CD4-positive, alpha-beta T cell treated with Interleukin-21 for 1 hour (primary cell): ENCODE measurements at places on chromosomes 5 and 9.

DNA sequence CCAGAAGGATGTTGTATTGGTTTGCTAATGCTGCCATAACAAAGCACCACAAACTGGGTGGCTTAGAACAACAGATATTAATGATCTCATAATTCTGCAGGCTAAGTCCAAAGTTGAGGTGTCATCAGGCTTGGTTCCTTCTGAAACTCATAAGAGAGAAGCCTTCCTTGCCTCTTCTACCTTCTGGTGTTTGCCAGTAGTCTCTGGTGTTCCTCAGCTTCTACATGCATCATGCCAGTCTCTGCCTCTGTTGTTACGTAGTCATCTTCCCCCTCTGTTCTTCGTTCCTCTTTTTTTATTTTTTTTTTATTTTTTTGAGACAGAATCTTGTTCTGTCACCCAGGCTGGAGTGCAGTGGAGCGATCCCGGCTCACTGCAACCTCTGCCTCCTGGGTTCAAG lies 61.8 kb downstream of the LRRC70 start:
- no peak for DNase-seq

GRCh38 chr9:130998597-130999244 lies 10.3 kb upstream of the LAMC3 start:
- no peak for DNase-seq

- no peak for DNase-seq
Measured at GRCh38 chr5:180129291-180130190, 58.0 kb upstream of the RNF130 start.

DNA sequence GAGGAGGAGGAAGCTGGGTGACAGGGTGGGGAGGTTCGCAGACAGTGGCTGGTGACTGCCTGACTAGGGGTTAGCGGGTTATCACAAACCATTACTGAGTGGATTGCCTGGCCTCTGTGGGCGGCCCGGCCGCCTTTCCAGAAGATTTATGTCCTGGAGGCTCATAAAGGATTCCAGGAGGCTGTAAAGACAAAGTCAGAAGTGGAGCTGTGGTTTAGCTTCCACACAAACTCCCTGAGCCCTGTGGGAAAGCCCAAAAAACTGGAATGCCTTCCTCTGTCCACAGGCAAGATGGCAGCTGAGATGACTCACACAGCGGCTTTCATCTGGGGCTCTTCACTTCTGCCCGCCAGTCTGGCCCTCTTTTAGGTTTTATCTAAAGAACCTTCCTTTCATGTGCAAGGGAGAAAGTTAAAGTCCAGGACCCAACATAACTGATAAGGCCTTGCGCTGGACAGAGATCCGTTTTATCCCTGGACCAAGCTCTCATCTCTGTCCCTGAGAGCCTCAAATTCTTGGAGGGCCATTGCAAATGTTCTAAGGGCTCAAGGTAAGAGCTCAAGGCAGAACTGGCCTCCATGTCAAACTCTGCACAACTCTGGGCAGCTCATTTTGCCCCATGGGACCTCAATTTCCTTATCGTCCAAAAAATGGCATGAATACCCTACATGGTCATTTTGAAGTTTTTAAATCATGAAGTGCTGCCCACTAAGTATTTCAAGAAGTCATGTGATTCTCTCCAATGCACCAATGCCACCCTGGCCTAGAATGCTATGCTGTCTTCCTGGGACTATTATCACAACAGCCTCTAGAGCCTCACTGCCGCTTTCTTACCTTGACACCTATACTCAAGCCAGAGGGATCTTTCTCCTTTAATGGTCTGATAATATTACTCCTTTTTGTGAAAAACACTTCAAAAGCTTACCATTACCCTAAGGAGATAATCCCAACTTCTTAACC lies 249.4 kb upstream of the TRIM32 start:
- DNase-seq: no peak

DNA sequence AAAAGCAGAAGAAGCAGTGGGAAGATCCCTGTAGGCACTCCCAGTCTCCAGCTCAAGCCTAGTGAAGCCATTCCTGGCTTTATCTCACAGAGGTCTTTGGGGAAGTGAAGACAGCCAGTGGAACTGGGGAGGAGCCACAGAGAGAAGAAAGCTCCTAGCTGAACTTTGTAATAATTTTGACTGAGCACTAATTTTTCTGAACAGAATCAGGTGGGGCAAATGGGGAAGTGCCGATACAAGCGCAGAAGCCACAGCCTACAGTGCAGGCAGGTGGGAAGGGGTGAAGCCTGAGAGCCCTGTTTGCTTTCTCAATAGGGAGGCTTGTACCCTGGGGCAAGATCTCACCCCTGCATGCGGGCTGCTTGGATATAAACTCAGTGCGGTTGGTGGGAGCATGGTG lies 48.4 kb upstream of the SNAPC3 start:
- no peak for DNase-seq

DNA sequence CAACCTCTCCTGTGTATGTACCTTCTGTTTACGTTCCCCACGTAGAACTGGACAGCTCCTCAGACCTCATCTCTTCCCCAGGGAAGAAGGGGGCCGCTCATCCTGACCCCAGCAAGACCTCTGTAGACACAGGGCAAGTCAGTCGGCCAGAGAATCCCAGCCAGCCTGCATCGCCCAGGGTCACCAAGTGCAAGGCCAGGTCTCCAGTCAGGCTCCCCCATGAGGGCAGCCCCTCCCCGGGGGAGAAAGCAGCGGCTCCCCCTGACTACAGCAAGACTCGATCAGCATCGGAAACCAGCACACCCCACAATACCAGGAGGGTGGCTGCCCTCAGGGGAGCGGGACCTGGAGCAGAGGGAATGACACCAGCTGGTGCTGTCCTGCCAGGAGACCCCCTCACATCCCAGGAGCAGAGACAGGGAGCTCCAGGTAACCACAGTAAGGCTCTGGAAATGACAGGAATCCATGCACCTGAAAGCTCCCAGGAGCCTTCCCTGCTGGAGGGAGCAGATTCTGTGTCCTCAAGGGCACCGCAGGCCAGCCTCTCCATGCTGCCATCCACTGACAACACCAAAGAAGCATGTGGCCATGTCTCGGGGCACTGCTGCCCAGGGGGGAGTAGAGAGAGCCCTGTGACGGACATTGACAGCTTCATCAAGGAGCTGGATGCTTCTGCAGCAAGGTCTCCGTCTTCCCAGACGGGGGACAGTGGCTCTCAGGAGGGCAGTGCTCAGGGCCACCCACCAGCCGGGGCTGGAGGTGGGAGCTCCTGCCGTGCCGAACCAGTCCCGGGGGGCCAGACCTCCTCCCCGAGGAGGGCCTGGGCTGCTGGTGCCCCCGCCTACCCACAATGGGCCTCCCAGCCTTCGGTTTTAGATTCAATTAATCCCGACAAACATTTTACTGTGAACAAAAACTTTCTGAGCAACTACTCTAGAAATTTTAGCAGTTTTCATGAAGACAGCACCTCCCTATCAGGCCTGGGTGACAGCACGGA lies 86.7 kb downstream of the GOLPH3 start:
- no peak for DNase-seq
